Stimulated activated CD8-positive, alpha-beta memory T cell treated with anti-CD3 and anti-CD28 coated beads, Interleukin-12 subunit alpha, Interleukin-12 subunit beta, amount 100 ng/mL, for 4 hours (primary cell): ENCODE measurements at places on chromosomes 4 and X.
A peak's percentile ranks its signal among the peaks of the same experiment; 100 is the strongest.

DNA sequence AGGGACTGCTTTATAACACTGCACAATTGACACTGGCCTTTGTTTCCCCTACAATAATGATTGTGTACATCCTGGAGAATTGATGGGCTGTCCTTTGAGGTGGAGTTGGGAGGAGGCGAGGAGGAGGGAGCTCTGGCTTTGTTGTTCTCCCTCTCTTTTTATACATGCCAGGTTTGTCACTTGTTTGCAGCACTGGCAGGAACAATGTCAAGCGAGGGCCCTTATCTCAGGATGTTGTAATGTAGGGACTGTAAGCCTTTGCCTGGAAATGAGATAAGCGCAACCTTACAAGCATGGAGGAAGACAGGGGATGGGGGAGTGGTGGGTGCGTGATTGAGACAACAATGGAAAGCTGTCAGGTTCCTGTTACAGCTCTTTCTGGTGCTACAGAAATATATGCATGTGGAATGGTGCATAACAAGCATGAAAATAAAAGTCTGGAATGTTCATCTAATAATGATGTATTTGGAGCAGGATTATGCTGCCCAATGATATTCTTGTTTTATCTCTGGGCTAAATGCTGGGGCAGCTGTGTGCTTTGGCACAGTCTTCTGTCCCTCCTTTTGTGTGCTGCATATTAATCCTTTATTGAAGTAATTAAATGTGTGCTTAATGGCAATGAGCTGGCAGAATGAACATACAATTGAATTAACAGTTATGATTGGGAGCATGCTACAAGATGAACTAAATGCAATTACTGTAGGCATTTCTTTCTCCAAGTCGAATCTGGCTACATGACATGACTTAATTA, 294.4 kb downstream of the GPAT3 start:
- no peak for DNase-seq

GRCh38 chr4:7981738-7982394, 42.2 kb upstream of the AFAP1 start:
- no peak for DNase-seq

GRCh38 chr4:109545401-109545800, 14.6 kb upstream of the MCUB start:
- no peak for DNase-seq

- peak; percentile 66 for DNase-seq
These were observed at the start of gene MSN for GRCh38 chrX:65667503-65668376. Gene MSN (plus strand): TSS chrX:65667654. CDS start chrX:65667842, 188 bp downstream.

DNA sequence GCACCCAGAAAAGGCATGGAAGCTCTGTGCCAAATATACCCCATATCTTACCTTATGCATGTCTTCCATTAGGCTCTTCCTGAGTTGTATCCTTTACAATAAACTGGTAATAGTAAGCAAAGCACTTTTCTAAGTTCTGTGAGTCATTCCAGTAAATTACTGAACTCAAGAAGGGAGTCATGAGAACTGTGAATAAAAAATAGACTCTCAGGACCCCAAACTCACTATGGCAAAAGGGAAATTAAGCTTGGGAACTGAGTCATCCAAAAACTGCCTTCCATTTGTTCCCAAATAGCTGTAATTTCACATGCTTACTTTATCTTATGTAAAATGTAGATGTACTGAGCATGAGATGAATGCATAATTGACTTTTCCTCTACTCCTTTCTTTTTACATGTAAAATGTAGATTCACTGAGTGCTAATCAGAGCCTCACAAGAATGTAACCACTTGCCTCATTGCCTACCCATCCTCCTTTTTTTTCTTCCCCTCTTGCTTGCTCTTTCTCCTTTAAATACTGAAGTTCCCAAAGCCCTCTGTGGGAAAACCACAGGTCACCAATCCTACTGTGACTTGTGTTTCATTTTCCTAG, 8.1 kb downstream of the TCEAL3 start:
- no peak for DNase-seq

DNA sequence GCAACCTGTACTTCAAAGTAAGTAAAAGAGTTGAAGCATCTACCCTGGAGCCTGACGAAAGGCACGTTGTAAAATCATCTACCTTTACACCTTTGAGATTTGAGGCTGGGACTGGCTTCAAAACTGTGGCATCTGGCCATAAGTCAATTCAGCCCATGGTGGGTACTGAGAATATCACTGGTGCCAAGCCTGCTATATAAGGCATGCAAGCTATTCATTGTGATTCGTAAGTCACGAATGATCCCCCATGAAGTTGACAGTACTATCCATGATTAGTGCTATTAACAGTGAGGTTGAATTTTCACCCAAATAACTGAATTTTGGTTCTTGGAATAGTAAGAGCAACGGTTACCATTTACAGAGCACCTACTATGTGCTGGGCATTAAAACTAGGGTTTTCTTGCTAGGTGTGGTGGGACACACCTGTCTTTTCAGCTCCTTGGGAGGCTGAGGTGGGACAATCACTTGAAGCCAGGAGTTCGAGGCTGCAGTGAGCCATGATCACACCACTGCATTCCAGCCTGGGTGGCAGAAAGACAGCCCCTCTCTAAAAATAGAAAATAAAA, 39.8 kb downstream of the IRF2 start:
- DNase-seq = no peak

GRCh38 chr4:151460434-151460833, 51.5 kb downstream of the FHIP1A start:
- DNase-seq = no peak

GRCh38 chrX:118571836-118572235, 76.2 kb downstream of the DOCK11 start:
- no peak for DNase-seq

DNA sequence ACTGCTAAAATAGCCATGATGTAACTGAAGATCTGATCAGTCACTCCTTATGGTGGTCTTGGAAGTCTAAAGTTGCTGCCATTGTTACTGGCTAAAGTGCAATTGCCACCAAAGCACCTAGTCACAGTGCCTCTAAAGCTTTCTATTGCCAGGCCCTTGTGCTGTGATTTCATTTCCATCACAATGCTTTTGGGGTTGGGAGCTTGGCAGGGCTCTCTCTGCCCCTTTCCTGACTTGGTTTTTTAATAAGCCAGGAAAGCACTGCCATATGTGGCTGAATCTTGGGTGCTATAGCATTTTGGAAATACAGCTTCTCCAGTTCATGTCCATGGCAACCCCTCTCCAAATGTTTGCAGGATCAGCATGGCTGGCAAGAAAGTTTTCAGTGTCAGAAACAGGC, 1712.4 kb upstream of the TENM3 start:
- no peak for DNase-seq

DNA sequence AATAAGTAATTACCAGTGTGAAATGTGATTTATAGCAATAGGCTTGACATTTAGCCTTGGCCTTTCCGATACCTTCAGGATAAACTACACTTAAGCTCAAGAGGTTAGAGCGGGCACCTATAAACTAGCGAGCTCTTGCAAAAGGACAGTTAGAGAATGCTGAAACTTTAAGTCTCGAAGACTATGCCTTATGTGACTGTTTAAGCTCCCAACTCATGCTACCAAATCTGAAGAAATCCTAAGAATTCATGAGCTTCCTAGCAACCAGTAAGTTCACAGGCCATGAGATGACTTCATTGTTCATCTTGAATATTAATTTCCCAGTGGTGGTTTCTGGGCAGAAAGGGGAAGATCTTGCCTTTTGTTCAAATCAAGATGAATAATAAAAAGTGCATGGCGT, 4.7 kb downstream of the STOX2 start:
- no peak for DNase-seq

DNA sequence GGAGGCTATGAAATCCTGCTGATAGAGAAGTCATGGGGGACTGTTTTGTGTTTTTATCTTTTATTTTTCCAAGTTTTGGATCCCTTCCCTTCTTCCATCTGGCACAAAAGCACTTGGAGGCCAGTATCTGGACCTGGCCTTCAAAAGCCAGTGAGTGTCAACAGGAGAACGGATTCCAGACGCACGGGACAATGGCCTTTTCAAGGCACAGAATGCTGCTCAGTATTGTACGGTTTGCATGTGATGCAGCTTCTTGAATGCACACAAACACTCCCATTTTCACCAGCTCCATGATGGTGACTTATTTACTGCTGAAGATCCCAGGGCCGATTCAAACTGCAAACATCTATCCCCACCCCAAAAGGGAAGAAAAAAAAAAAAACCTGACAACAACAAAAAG, 145.4 kb downstream of the CPEB2 start:
- no peak for DNase-seq

DNA sequence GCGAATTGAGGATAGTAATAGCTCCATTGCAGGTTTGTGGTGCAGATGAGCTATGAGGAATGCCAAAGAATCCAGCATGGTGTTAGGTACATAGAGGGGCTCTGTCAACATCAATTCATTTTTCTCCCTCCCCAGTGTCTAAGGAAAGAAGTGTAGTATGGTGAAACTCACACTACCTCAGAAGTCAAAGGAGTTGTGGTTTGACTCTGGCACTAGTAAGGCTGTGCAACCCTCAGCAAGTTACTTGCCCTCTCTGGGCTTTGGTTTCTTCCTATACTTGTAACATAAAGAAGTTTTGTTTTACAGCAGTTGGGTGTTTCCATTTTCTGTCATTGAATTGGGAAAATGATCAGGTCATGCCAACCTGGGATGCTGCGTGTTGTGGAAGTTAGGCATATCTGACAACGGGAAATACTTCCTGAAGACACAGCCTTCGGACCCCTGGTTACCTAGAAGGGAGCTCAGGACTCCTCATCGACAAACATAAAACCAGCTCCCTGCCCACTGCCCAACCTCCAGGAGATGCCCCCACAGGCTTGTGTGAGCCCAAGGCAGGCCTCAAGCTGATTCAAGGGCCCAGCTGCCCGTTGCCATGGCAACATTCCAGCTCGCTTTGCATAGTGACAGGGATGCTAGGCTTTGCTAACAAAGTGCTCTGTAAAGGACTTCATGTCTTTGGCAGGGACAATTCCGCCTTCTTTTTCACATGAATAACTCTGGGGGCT, 71.4 kb downstream of the RTL5 start:
- DNase-seq = no peak

DNA sequence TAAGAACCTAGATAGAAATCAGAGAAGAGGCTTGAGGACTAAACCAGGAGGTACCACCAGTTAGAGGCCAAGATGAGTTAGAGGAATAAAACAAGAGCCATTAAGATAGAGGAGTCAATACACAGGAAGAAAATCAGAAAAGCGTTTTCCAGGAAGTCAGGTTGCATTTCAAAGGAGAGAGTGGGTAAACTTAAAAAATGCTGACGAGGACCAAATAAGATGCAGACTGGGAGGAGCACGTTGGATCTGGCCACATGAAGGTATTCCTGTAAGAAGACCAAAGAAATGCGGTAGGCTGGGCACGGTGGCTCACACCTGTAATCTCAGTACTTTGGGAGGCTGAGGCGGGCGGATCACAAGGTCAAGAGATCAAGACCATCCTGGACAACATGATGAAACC, 533.1 kb upstream of the TENM3 start:
- no peak for DNase-seq

DNA sequence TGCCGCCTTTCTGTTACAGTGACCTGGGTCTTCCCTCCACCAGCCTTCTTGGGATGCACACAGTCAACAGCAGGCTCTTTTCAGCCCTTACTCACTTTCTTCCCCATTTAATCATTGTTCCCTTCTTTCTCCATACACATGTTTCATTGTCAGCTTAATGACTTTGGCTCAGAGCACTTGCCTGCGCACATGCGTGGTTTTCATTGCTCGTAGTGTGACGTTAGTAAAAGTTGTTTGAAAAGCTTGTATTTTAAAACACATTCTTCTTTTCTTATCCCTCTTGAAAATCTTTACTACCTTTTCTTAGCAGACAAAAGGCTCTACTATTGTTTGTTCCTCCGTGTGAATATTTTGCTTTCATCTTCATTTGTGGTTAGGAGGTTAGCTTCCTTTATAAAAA, 19.7 kb upstream of the SCOC start:
- DNase-seq = no peak

- no peak for DNase-seq
These were observed 32.3 kb downstream of the BCORL1 start for GRCh38 chrX:130014770-130015169.

GRCh38 chr4:3323071-3323481, 30.3 kb downstream of the RGS12 start:
- DNase-seq = no peak

- DNase-seq = no peak
These were observed 738.6 kb downstream of the TRAM1L1 start for GRCh38 chr4:116346750-116347149.
